ENCODE measurements at places on chromosomes 6 and 20. TPM values are rescaled to one million over a fixed set of nuclear protein-coding genes. Genes with fewer than 3 reads are reported as not detected.
A peak's percentile ranks its signal among the peaks of the same experiment; 100 is the strongest.

DNA sequence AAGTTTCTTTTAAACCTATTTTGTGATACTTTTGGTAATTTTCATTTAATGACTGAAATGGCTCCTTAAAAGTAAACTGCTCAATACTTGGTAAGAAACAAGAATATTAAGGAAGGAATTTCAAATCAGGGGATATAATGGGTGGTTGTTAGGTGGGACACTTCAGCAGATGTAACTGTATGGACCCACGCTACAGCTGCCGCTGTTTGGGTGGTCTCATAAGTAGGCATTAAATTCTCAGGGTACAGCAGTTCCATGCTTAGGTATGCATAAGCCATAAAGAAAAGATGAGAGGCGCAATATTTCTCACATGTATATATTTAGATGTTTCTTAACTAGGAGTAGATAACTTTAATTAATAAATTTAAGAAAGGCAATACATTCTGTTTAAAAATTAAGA, 35.0 kb downstream of the COL19A1 start:
- no peak for DNase-seq

DNA sequence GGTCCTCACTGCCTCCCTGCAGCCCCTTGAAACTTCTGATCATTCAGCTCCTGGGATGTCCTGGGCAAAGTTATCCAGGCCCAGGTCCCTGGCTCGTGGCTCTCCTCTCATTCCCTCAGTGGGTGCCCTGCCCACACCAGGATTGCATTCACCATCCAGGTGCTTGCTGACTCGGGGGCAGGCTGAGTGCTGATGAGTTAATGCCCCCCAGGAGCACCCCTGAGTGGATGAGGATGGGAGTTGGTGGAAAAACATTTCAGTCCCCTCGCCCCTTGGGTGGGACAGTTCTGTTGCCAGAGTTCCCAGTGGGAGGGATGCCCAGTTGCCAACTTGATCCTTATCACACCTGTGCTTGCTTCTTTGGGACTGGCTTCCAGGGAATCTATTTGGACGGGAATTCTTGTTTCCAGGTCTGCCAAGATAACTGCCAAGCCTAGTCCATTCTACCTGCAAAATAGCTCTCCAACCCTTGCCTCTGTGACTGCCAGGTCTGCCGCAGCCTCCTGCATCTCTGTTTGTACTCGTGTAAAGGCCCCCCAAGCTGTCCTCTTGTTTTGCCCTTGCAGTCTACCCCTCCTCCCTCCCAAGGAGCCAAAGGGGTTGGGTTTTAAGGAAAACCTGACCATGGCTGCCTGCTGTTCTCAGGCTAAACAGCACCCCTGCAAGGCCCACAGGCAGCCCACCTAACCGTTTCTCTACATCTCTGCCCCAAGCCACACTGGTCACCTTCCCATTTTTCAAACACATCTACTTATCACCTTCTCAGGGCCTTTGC, 11.6 kb upstream of the RSPO4 start:
- no peak for DNase-seq

DNA sequence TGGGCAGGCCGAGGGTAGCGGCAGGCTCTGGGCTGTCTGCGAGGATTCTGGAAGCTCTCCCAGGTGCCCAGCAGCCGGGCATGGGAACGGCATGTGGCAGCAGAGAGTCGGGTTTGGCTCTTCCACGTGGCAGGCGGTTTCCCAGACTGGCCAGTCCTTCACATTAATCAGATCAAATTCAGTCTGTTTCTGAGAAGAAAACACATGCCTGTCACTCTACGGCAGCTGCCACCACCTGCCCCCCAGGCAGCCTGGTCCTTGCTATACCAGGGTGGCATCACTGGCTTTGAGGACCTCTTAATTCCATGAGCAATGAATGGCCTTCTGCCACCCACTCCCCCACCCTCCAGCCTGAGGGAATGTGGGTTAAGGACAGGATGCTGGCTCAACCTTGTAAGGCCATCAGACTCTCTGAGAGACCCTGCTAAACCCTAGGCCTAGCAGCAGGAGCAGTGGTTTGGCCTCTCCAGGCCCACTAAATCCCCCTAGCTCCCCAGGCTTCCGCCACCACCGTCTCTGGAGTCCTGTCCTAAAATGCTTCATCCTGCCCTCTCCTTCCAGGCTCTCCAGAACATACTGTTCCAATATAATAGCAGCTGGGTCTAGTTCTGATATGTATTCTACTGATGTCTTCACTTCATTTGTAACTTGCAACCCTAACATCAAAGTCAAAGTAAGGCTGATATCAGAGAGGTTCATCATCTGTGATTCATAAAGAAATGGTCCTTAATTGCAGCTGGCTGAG, 47.8 kb downstream of the PLCG1 start:
- no peak for DNase-seq

DNA sequence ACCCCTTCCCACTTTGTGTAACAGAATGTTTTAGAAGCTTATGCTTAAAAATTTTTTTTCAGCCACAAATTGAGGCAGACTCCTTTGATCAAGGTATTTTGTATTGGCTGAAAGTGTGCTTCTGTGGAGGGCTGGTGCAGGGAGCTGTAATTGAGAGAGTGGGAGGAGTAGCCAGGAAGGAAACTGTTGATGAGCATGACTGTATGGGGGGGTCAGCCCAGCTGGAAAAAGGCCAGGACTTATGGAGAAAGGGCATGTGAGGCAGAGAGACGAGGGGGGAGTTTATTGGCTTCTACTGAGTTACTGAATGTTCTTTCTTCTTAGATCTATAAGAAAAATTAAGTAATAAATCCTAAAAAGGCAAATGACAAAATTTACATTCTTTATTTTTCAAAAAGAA, 13.4 kb downstream of the RFPL4B start:
- peak; percentile 35 for DNase-seq

Gene UBD
- 0.52 TPM for polyA plus RNA-seq

DNA sequence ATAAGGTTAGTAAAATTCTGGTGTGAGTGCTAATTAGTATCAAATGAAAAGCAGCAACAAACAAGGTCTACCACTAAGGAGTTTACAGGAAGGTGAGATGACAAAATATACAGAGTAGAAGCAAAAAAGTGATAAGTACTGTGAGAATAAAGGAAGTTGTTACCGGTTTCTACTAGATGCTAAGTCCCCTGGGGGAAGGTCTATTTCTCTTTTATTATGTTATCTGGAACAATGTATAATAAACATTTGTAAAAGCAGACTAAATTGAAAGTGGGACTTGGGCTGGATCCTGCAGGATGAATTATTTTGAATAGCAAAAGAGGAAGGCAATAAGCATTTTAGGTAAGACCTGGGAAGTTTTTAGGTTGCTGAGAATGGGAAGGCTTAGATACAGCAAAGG, 158.7 kb upstream of the SLC22A16 start:
- DNase-seq = no peak

DNA sequence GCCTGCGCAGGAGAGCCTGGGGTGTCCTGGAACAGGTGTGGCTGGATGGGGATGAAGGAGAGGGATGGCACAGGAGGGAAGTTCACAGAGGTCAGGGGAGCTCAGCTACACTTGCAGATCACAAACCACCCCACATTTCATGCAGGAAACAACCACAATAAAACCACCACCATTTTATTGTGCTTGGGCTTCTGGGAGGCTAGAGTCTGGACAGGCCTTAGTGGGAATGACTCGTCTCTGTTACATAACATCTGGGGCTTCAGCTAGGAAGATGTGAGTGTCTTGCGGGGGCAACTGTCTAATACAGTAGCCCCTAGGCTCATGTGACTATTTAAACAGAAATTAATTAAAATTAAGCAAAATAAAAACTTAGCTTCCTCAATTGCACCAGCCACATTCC, 33.4 kb downstream of the SNX5 start:
- no peak for DNase-seq

GRCh38 chr20:62755817-62756724, 40.2 kb upstream of the MRGBP start:
- no peak for DNase-seq
